ENCODE measurements at places on chromosomes 4 and X.

- DNase-seq: peak; percentile 16
Measured at GRCh38 chr4:15414551-15415091, 13.2 kb upstream of the C1QTNF7 start.

DNA sequence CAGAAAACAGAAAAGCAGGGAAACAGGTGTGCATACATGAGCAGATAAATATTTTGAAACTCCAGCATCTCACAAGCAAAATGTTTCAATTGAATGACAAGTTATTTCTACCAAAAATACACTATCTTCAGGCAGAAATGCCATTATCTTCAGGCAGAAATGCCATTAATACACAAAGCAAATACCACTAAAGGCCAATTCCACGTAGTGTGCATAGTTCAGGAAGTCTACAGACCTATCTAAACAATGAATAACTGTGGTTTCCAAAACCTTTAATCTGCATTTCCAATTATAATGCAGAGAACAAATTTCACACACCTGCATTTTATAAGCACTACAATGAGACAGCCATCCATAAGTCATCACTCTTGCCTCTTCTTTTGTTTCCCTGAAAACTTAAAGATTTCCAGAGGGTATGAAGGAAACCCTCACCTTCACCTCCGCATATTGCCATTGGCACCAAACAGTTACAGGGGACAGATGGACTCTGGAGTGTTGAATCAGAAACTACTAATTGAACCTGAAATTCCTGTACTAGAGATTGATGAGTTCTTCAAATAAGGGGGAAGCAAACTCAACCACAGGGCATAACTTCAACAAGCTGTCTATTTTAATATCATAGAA lies 179.0 kb downstream of the PDGFC start:
- no peak for DNase-seq

DNA sequence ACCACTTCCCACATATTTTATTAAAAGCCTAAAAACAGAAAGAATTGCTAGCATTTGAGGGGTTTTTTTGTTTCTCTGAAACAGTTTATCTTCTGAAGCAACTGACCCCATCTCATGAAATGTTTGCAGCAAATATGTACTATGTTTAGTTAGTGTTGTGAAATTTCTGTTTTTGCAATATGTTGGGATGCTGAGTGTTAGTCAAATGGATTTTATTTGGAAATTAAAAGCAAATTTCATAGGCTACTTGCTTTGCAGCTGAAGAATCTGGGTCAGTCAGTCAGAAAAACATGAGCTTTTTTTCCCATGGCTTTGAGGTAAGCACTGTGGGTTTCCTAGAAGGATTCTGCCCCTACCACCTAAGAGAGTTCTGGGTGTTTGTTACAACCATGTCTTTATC lies 184.9 kb upstream of the DKK2 start:
- DNase-seq: no peak

GRCh38 chrX:134469486-134469885 lies 9.5 kb downstream of the HPRT1 start:
- DNase-seq: no peak

DNA sequence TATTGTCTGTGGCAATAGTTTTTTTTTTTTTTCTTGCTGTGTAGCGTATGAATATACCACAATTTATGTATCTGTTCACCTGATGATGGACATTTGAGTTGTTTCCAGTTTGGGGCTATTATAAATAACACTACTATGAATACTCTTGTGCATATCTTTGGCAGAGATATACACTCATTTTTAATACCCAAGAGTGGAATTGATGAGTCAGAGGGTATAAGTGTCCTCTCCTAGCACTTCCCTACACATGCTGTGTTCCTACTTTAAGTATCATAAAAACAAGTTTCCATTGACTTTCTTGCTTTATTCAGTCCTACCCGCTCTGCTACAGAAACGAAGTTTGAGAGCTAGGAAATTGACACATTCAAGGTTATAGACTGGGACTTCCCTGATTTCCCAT lies 39.8 kb downstream of the XIAP start:
- no peak for DNase-seq

GRCh38 chr4:40228497-40229365 lies 31.9 kb downstream of the RHOH start:
- DNase-seq: no peak

GRCh38 chr4:148651991-148652390 lies 209.8 kb upstream of the NR3C2 start:
- no peak for DNase-seq

- DNase-seq: no peak
Measured at GRCh38 chr4:69467797-69468196, 27.9 kb downstream of the UGT2B4 start.

DNA sequence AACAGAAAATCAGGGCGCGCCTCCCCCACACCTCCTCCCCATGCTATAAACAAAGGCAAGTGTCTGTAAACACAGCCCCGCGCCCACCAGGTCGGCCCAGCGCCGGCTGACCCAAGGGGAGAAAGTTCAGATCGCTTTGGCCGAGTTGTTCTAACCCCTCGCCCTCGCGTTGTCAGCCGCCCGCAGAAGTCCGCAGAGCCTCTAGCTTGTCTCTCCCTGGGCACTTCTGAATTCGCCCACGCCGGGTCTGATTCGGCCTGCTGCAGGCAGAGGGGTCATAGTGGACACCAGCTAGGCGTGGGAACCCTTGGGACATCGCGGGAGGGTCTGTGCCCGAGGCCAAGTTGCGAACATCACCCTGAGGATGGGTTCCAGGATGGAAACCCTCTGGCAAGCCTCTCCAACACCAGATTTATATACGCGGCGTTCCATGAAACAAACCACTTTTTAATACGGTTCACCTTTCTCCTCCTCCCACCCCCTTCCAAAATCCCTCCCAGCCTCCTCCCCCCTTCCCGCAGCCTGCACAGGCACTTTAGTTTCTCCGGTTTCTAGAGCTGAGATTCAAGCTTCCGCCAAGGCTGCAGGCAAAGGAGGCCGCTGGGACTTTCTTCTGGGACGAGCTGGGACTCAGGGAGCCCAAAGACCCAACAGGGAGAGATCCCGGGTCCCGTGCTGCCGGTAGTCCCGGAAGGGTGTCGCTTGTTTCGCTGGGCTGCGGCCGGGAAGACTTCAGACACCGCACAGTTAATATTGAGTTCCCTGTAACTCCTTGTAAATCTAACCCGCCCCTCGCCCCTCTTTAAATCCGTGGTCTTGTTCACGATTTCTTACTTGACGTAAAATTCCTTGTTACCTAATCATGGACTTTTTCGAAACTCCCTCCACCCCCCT lies 4.7 kb downstream of the HAND2 start:
- no peak for DNase-seq

DNA sequence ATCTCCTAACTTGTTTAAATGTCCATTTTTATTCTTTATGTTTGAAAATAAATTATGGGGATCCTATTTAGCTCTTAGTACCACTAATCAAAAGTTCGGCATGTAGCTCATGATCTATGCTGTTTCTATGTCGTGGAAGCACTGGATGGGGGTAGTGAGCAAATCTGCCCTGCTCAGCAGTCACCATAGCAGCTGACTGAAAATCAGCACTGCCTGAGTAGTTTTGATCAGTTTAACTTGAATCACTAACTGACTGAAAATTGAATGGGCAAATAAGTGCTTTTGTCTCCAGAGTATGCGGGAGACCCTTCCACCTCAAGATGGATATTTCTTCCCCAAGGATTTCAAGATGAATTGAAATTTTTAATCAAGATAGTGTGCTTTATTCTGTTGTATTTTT lies 27.6 kb downstream of the NUDT6 start:
- DNase-seq: no peak

DNA sequence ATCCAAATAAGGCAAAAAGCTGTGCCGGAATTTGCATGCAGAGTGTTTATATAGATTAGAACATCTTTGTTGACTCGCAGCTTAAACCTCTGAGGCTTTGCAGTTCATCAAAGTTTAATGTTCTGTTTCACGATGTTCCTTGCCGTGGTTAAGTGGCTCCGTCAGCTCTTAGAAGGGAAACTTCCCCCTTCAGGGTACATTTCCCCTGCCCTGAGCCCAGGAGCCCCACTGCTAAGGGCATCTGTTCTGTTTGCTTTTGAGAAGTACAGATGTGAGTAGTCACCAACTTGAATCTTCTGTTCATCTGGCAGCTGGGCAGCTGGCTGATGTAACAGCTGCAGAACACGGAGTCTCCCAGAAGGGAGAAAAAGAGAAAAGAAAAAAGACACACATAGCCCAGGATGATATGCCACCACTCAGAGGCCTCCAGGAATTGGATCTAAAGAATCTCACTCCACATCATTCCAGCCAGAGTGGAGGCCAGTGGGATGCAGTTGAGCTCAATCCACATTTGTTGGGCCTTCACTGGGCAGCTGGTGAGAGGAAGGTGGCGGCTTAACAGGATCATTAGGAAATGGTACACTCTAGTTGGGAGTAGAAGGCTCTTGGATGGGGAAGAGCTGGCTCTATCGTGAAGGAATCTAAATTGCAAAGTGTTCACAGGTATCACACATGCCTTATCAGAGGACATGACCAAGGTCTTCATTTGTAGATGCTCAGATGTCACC lies 178.7 kb upstream of the RBPJ start:
- no peak for DNase-seq

- no peak for DNase-seq
Measured at GRCh38 chrX:145502670-145503069, 255.4 kb downstream of the SPANXN1 start.

- DNase-seq: no peak
Measured at GRCh38 chr4:100641336-100641735, 123.5 kb upstream of the EMCN start.

DNA sequence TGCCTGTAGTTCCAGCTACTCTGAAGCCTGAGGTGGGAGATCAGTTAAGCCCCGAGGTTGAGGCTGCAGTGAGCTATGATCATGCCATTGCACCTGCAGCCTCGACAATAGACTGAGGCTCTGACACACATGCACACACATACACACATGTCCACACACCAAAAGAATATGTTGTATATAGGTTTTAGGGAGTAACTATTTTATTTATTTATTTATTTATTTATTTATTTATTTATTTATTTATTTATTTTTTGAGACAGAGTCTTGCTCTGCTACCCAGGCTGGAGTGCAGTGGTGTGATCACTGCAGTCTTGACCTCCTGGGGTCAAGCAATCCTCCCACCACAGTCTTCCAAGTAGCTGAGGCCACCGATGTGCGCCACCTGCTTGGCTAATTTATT lies 78.3 kb downstream of the DCLK2 start:
- no peak for DNase-seq

DNA sequence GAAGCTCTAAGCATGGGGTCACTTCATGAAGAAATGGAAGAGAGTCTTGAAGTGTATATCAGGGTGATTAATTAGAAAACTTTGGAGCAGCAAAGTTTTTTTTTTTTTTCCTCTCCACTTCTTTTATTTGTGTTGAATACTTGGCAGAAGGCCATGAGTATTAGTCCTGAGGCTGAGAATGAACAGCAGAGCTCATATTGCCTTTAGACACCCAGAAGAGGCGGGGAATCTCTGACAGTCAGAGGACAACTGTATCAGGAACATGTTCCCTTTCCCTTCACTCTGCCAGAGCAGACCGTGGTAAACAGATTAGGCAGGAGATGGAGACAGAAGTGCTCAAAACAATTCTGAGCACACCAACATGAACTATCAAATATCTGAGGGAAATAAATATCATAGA lies 300.9 kb downstream of the FAM47A start:
- no peak for DNase-seq

DNA sequence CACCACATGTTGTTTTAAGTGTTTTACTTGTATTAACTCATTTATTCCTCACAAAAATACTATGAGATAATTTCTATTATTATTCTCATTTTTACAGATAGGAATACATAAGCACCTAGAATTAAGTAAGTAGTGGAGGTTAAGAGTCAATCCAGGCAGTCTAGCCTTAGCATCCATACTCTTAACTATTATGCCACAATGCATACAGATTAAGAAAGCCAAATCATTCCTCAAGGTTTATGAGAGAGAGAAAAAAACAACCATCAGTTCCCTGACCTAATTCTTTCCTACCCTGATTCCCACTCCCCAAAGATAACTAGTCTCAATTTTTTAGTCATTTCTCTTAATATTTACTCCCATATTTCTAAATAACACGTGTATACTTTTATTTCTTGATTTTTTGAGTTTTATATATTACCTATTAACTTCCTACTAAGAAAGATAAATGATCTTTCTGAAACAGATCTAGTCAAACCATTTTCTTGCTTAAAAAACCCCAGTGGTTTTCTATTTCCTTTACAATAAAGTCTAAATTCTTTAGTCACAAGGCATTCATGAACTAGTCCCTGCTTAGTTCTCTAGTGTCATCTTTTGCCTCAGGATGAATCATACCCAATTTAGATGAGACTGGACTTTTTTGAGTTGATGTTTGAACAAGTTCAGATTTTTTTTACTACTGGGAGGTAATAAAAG lies 16.0 kb downstream of the UBA6 start:
- DNase-seq: no peak

DNA sequence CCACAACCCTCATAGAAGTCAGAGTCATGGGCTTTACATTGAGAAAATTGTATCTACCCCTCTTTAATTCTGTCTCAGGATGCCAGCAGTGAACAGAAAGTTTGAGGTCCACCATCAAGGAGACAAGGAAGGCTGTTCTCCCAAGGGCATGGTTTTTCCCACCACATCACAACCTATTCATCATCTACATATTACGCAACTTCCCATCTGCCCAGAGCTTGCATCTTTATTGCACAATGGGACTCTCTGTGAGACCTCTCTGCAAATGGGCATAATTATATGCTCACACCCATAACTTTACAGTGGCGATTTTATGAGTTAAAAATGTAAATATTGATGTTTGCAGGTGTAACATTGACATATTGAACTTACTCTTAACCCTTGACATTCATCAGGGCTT lies 38.9 kb downstream of the PAGE2 start:
- no peak for DNase-seq
